Renal cortex interstitium (tissue), 15 donors: ENCODE measurements at places on chromosomes 2 and 18. TPM values are rescaled to one million over a fixed set of nuclear protein-coding genes. Genes with fewer than 3 reads are reported as not detected.

XPO1 gene
- polyA plus RNA-seq = 304 TPM

GRCh38 chr2:8408560-8409460, 273.0 kb upstream of the ID2 start:
- no peak for DNase-seq

CEP76 gene
- polyA plus RNA-seq = 10.7 TPM

DNA sequence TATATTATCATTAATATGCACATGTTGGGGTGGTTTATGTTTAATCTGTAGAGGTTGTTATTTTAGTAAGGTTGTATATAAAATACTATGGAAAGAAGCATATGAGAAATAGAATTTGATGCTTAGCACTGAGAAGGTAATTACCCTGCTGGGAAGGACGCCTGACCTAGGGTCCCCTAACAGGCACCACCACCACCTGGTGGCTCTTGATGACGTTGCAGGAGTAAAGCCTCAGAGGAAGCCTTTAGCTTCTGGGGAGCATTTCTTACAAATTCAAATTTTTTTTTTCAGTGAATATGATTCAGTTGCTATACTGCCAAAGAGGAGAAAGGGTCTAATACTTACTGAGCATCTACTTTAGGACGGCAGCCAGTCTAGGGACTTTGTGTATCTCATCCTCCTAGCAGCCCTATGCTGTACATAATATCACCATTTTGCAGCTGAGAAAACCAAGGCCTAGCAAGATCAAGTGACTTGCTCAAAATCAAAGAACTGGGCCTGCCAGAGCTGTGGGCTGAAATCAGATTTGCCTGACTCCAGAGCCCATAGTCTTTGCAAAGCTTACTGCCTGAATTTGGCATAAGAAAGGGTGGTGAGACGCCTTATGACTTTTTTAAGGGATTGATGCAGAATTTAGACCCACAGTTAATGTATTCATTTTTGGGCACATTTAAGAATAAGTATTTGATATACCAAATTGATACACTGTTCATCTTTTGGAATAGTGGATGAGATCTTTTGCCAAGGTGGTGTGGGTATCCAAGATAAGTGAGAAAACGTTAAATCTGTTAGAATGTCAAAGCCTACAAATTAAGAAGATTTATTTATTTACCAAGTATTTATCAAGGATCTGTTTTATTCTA, 78.8 kb upstream of the GAREM1 start:
- peak; percentile 25 for DNase-seq

ATP6V1C2 gene
- polyA plus RNA-seq = 4.8 TPM

- no peak for DNase-seq
Measured at GRCh38 chr18:57902721-57903120, 99.6 kb upstream of the ATP8B1 start.

- DNase-seq = no peak
Measured at GRCh38 chr2:240646176-240646899, 21.1 kb downstream of the GPR35 start.

- DNase-seq = no peak
Measured at GRCh38 chr18:58605027-58606020, 23.6 kb downstream of the ALPK2 start.

LYPD1 gene
- polyA plus RNA-seq = 117 TPM

- DNase-seq = peak; percentile 31
Measured at GRCh38 chr2:119234021-119235019, 10.7 kb downstream of the STEAP3 start.

DGUOK gene
- polyA plus RNA-seq = 63.7 TPM

GRCh38 chr2:121248766-121249343, 36.1 kb downstream of the TFCP2L1 start:
- DNase-seq = no peak

KCNG2 gene
- not detected for polyA plus RNA-seq

GCG gene
- polyA plus RNA-seq = not detected

SLC35F6 gene
- 15.4 TPM for polyA plus RNA-seq

DNA sequence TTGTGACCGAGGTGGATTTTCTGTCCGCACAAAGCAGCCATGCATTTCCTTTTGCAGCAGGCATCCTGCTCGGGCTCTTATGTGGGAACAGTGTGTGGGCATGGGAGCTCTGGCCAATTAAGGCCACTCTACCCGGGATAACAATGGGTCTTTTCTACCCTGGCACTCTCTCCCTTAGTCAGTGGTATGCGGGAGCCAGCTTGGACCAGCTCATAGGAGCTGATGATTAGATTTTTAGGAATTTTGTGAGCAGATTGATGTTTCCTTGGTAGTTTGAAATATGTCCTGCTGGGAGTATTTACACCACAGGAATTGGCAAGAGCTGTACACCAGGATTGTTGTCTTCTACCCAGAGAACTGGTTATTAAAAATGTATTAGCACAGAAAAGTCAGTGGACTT, 89.3 kb downstream of the SPP2 start:
- DNase-seq = no peak

- no peak for DNase-seq
Measured at GRCh38 chr2:24672589-24672988, 120.6 kb downstream of the PTRHD1 start.

LYPD6B gene
- 30.7 TPM for polyA plus RNA-seq

GAREM1 gene
- 37.4 TPM for polyA plus RNA-seq

DNA sequence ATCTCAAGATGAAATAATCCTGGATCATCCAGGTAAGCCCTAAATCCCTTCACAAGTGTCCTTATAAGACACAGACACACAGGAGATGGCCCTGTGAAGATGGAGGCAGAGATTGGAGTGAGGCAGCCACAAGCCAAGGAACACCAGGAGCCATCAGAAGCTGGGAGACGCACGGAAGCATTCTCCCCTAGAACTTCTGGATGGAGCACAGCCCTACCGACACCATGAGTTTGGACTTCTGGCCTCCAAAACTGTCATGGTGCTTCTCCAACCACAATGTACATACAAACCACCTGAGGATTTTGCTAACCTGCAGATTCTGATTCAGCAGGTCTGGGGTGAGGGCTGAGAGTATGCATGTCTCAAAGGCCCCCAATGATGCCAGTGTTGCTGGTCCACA, 42.5 kb downstream of the ADD2 start:
- no peak for DNase-seq

NEMP2 gene
- polyA plus RNA-seq = 14.3 TPM

GRCh38 chr2:128464456-128464855, 145.8 kb upstream of the HS6ST1 start:
- DNase-seq = no peak
